ENCODE measurements at places on chromosomes 4 and X.
A peak's percentile ranks its signal among the peaks of the same experiment; 100 is the strongest.

GRCh38 chr4:41526628-41527027 is 11.3 kb upstream of the LIMCH1 start:
- no peak for DNase-seq

GRCh38 chrX:130669233-130669632 is 233.8 kb downstream of the ENOX2 start:
- DNase-seq: no peak

DNA sequence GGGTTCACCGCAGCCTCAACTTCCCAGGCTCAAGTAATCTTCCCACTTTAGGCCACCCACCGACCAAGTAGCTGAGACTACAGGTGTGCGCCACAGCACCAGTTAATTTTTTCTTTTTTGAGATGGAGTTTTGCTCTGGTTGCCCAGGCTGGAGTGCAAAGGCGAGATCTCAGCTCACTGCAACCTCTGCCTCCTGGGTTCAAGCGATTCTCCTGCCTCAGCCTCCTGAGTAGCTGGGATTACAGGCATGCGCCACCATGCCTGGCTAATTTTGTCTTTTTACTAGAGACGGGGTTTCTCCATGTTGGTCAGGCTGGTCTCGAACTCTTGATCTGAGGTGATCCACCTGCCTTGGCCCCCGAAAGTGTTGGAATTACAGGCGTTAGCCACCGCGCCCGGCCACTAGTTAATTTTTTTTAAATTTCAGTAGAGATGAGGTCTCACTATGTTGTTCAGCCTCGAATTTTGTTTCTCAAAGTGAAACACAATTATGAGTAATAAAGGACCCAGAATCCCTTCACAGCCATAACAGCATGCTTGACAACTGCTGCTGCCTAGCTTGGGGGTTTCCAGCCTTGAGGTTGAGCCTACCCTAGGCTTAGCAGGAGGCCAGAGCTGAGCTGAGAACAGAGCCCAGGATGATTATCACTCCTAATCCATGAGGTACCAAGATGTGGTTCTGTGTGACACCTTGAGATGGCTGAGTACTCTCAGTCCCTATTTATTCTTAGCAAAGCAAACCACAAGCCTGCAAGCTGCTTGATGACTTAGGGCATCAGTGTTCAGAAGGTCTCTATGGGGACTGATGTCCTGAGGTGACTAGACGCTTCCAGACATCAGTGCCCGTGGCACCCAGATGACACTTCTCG is 41.6 kb upstream of the NKRF start:
- peak; percentile 50 for DNase-seq

DNA sequence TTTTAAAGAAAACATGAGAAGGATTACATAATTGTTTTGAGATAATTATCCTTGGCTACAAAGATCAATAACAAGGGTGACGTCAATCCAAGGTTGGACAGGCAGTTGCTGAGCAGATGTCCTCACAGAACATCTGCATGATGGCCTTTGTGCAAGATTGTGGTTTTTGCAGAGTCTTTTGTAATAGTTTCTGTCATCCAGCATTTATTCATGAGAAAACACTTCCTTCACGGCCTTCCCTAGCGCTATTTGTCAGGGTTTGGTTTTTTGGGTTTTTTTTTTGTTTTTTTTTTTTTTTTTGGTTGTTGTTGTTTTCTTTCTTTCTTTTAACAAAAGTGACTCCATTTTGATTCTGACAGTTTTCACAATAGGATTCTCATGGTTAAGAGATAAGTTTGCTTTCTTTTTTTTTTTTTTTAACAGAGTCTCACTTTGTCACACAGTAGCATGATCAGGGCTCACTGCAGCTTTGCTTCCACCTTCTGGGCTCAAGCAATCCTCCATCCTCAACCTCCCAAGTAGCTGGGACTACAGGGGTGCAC is 31.5 kb upstream of the ELF2 start:
- no peak for DNase-seq
